ENCODE measurements at places on chromosomes 11 and 22.

DNA sequence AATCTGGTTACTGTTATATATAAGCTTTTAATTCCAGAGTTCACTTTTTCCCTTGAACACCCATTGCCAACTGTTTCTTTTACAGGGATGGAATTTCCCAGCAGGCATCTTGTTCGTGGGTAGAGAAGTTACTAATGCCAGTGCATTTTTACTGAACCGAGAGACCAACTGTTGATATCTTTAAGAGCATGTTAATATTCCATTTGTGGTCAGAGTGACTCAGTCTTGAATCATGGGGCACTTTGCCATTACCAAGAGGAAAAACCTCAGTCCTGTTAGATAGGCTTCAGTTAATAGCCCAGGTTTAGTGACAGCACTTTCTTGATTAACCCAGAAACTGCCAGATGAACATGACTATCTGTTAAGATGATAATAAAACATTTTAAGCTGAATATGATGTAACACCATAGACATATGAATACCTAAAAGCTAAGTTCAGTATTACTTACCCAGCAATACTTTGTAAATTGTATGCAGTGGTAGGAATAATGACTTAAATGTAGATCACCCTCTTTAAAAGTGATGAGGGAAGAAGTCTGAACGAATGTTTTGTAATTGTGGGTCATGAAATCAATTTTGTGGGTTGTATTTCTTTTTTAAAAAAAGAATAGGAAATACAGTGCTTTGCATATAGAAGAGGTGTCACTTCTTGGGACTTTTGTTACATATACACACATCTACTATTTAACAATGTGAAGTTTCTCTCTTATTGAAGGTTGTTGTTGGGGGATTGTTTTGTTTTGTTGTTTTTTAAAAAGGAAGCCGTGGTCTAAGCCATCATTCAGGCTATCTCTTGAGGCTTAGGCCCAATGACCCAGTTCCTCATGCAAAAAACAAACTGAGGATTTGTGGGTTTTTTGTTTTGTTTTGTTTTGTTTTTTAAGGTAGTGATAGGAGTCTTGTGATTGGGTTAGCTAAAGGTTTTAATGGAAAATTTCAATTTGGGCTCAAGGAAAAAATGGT lies 79.2 kb upstream of the GRIK4 start:
- peak; percentile 98 for DNase-seq

GRCh38 chr22:49827853-49828598 lies at the start of gene BRD1:
BRD1 (minus strand) TSS chr22:49827873; CDS start chr22:49824317, 3,556 bp downstream.
- DNase-seq: no peak

- DNase-seq: no peak
Observed at GRCh38 chr11:64092111-64092760, 56.5 kb downstream of the FLRT1 start.

DNA sequence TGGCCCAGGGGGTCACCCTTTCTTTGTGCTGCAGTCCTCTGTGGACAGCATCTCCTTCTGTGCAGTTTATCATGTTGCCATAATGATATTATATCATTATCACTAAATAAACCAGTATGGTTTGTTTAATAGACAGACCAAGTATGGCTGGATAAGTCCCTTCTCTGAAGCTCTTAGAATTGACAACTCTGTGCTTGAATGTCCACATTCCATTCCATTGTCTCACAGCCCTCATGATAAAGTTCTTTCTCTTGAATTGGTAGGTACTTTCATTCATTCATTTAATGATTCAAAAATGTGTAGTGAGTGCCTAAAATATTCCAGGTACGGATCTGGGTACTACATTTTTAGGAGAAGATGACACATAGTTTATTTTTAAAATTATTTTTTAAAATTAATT lies 7.8 kb downstream of the RPS6KA4 start:
- DNase-seq: no peak

- DNase-seq: no peak
Observed at GRCh38 chr22:39514373-39514973, 5.9 kb upstream of the ATF4 start.

GRCh38 chr11:93940395-93940794 lies 80.8 kb upstream of the HEPHL1 start:
- DNase-seq: no peak

DNA sequence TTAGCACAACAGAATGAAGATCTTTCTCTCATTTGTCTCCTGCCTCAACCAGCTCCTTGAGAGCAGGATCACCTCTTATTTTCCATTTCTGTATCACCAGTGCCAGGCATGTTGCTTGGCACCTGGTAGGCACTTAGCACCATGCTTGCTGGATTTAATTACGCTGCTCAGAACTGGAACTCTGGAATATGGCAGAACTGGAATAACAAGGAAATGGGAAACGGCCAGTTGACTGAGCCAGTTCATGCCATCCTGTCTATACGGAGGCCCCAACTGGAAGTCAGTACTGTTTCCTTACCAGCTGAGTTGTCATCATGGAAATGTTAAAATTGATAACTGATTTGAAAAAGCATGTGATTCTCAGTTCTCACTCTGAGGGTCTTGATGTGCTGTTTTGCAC lies 69.5 kb upstream of the YWHAH start:
- DNase-seq: no peak

- no peak for DNase-seq
Observed at GRCh38 chr11:75797792-75798191, 17.2 kb upstream of the UVRAG start.

DNA sequence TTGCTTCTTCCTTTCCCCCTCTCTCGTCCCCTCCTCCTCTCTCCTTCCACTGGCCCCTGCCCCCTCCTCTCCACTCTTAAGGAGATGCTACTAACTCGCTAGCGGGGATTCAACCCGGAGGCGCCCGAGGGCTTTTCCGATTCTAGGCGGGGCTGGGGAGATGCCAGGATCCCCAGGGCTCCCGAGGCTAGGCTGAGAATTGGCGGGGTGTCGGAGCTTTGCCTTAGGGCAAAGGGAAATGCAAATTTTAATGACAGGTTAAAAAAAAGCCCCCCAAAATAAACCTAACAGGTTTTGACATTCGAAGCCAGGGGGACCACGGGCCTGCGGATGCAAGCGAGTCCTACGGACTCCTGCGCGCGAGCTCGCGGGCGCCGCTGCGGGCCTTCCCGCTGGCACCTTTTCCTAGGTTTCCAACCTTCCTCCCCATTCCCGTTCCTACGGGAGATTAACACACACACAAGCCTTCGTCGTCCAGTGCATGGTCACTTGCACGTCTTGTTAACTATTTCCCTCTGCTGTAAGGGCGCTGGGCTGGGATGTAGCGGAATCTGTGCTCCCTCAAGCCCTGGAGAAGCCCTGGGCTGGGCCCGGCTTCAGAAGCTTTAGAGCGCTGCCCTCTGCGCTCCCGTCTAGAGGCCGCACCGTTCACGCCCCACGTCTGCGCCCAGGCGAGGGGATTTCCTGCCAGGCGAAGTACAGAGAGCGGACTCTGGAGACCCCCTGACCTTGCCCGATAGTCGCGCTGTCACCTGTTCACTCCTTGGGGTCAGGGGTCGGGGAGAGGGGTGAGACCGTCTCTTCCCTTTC lies 729 bp upstream of the ALX4 start:
- DNase-seq: no peak

DNA sequence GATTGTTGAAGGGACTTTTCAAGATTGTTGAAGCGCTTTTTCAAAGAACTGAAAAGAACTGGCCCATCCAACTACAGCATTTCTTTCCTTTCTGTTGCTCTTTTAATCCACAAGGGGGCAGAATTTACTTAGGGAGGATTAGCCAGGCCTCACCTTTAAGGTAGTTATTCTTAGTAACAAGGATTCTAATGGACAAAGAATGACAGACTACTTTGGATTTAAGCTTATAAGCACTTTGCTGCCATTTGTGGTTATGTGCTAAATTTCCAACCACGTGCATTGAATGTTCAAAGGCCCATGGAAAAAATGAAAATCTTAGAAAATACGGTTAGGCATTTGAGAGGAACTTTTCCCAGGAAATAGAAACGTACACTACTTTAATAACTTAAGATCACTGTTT lies 49.5 kb upstream of the HSPA8 start:
- DNase-seq: no peak

DNA sequence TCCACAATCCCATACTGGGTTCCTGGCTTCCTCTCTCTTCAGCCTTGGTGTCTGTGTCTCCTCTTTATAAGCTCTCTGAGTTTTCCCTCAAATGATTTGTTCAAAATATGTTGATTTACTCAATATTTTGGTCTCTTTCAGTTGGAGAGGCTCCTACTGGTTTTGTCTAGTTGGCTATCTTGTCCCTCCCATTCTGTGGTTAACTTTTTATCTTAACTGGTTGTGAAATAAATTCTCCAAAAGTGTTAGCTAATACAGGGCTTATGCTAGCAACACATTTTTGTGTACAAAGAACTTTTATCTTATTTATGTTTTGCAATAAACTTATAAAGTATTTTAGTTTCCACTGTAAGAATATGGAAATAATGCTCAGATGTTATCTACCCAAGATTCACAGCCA lies 200.9 kb downstream of the AASDHPPT start:
- no peak for DNase-seq

- DNase-seq: no peak
Observed at GRCh38 chr11:108853864-108854263, 189.0 kb downstream of the DDX10 start.

- DNase-seq: no peak
Observed at GRCh38 chr11:1953489-1954266, 6.5 kb downstream of the MRPL23 start.

DNA sequence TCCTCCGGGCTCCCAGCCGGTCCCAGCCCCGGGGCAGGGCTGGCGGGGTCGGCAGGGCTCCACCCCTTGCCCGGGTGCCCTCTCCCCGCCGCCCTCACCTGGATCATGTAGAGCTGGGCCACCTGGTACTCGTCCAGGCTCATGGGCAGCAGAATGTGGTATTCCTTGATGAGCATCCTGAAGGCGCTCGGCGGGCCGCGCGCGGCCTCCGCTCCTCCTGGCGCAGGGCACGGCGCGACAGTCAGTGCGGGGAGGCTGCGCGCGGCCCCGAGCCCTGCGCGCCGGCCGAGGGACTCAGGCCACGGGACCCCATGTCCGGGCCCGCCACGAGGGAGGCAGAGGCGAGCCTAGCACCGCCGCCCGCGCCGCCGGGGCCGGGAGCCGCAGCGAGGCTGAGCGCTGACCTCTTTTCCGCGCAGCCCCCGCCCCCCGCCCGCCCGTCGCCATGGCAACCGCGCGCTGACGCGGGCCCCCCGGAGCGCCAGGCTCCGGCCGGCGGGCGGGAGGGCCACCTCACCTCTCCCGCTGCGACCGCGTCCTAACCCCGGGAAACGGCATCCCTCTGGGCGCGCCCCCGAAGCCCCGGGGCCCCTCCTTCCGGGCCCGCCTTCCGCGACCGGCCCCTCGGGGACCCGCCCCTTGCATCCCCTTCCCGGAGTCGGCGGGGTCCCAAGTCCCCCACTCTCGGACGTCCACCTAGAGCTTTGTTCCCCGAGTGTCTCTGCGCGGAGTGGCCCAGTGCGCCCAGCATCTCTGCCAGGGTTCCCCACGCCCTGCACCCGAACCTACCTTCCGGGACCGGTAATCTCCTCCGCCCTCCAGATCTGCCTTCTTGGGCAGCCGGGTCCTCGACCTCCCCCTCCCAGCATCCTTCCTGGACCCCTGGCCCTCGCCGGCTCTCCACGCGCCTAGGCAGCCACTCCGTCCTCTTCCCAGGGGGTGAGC lies 886 bp downstream of the PITPNM1 start:
- no peak for DNase-seq

- DNase-seq: no peak
Observed at GRCh38 chr11:72767203-72768062, 15.2 kb upstream of the ARAP1 start.

DNA sequence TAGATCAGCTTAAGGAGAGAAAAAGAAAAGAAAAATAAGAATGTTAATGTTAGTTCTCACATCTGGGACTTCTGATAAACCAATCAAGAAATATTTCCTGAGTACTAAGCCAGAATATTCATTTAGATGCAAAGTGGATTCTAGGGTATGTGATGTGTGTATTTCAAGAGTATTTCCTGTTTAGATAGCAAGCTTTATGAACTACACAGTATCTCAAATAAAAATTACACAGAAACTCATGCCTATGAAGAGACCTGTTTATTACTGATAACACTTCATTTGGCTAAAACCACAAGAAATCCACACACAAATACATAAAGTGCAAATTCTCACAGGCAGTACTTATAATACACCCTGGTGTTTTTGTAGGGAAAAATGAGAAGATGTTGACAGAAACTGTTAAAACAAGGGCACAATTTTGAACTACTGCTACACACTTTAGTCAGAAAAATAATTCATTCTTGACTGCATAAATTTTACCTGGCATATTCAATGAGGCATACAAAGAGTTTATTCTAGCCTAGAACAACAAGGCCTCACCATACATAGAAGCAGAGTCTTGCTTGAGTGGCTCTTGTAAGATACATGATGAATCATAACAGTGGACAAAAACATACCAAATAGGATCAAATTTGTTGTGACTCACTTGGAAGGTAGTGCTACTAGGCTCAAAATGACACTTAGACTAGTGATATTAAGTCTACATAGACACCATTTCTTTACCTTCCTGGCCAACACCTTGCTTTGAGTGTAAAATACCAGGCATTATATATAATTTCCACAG lies 18.8 kb upstream of the P4HA3 start:
- DNase-seq: no peak

DNA sequence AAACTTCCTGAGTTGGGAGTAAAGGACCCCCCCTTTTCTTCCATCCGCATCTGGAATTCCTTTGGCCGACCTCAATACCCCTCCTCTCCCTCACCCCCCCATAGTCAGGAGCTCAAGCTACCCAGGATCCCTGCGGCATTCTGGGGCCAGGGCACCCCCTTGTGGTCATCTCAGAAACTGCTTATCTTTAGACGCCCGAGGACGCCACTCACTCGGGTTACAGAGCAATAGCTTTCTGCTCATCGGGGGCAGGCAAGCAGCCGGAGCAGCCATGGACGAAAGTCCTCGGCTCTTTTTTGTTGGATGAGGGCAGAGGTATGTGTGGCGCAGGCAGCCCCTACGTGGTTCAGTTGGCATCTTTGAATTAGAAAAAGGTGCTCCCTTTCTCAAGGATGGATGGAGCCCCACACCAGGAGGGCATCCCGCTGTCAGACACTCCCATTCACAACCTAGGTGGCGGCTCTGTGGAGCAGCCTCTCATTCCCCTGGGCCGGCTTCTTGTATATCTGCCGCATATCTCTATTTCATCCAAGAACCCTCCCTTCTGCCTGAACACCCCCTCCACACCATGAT lies 2.3 kb downstream of the C1QTNF5 start:
- peak; percentile 41 for DNase-seq

GRCh38 chr11:2708757-2709281 lies 9.0 kb upstream of the KCNQ1OT1 start:
- DNase-seq: no peak

GRCh38 chr11:118914178-118914918 lies 11.4 kb downstream of the BCL9L start:
- no peak for DNase-seq

DNA sequence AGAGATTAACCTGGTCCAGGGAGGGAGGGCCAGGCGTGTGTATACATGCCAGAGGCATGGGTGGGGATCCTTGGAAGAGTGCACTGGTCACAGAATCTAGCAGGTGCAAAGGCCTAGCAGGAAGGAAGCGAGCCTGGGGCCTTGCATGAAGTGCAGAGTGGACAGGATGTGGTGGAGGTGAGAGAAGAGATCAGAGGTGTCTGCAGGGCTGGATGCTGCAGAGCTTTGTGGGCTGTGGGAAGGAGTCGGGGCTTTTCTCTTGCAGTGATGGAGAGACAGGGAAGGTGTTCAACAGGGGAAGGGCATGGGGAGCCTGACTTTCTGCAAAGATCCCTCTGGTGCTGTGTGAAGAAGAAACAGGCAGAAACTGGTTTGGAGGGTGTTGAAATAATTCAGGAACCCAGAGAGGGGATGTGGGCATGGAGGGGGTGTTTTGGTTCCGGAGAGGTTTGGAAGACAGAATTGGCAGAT lies 2.5 kb upstream of the TPST2 start:
- DNase-seq: no peak

Data from HS-5 (cell line).